ENCODE measurements at places on chromosomes 12 and 14. TPM values are rescaled to one million over a fixed set of nuclear protein-coding genes. Genes with fewer than 3 reads are reported as not detected.

DNA sequence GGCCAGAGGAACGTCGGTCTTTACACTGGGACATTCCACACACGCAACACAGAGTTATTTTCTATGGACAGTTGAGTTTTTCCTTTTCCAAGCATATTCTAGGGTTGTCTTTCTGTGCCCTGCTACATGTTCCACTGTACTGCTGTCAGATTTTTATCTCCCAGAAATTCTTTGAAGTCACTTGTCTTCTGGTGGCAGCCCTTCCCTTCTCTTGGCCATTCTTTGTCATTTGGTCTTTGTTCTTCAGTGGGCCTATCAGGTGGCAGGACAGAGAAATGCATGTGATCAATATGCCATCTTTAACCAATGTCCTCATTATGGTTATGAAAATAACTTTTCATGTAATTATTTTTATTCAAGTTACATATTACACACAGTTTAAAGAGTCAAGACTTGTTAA lies 36.3 kb downstream of the MARK3 start:
- H3K36me3 ChIP-seq = no peaks in the 10 kb centered on the region
- H3K4me3 ChIP-seq = no peak overlapping the region
- no peak for DNase-seq
- no peak overlapping the region for H3K27ac ChIP-seq
- no peaks in the 10 kb centered on the region for H3K27me3 ChIP-seq

DNA sequence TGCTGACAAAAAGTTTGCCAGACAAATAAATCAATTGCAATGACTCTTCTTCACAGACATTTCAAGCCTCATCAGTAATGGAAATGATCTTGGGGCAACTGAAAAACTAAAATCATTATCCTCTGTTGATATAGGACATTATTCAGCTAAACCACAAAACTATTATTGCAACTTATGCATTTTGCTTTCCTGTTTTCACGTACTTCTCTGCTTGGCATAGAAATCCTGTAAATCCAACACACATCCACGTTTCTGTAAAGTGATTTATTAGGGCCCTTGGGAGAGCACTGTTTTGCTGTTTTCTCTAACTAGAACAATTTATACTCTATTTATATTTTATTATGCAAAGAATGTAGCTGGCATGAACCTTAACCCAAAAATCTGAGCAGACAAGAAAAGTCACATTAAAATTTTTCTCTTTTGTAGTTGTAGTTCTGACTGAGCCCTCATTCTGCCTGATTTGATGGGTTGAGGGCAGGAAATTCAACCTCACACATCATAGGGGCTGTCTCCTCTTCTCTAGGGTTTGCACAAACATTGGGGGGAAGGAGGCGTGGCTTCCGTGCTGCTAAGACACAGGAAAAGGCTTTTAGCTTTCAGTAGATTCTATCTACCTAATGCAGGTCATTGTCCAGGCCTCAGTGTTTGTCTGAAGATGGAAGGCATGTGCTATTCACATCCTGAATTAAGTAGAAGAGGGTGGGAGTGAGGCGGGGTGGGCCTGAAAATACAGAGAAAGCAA lies 11.5 kb upstream of the NUP107 start:
- H3K4me1 ChIP-seq = no peaks in the 10 kb centered on the region
- H3K27ac ChIP-seq = no peak overlapping the region
- DNase-seq = no peak
- no peak overlapping the region for H3K4me3 ChIP-seq
- H3K27me3 ChIP-seq = no peaks in the 10 kb centered on the region
- H3K36me3 ChIP-seq = no peaks in the 10 kb centered on the region

GRCh38 chr12:2322554-2323120 lies 269.9 kb downstream of the CACNA1C start:
- no peaks in the 10 kb centered on the region for H3K36me3 ChIP-seq
- no peak for DNase-seq
- no peaks in the 10 kb centered on the region for H3K27me3 ChIP-seq
- no peak overlapping the region for H3K4me3 ChIP-seq
- no peaks in the 10 kb centered on the region for H3K4me1 ChIP-seq

Gene HOXC13
- 1.0 TPM for total RNA-seq

Gene ARMH4
- 3.9 TPM for total RNA-seq

Gene SRRM4
- not detected for total RNA-seq

Gene NKX2-1
- total RNA-seq = not detected
